Stimulated activated CD4-positive, alpha-beta T cell treated with anti-CD3 and anti-CD28 coated beads, Interleukin-2, amount 100 ng/mL, for 24 hours (primary cell): ENCODE measurements at places on chromosomes 12 and 14.

DNA sequence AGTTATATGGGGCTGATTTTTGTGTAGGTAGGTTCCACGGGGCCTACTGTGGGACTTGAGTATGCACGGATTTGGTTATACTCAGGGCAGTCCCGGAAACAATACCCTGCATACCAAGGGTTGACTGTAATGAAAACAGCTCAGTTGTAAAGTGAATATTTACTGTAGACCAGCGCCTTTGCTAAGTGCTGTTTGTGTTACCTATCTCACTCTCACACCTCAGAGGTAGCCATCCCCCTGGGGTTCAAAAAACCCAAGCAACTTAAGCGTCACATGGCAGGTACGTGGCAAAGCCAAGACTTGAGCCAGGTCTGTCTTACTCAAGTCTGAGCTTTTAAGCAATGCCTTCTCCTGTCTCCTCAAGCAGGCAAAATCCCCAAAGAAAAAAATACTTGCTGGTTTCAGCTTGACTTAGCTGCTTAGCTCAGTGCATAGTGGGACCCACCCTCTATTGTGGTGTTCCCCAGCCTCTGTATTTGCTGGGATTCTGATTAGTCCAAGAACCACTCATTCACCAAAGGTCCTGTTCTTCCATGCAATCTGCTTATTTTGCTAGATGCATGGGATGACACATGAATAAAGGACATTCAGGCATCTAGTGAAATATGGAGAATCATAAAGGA is 34.2 kb upstream of the STRN3 start:
- DNase-seq: no peak

GRCh38 chr14:22002860-22003284 is 329.3 kb upstream of the OR4E1 start:
- peak; percentile 73 for DNase-seq

GRCh38 chr12:3604286-3604685 is 113.3 kb downstream of the PRMT8 start:
- DNase-seq: no peak

GRCh38 chr12:43815416-43815815 is 9.3 kb upstream of the TWF1 start:
- no peak for DNase-seq

DNA sequence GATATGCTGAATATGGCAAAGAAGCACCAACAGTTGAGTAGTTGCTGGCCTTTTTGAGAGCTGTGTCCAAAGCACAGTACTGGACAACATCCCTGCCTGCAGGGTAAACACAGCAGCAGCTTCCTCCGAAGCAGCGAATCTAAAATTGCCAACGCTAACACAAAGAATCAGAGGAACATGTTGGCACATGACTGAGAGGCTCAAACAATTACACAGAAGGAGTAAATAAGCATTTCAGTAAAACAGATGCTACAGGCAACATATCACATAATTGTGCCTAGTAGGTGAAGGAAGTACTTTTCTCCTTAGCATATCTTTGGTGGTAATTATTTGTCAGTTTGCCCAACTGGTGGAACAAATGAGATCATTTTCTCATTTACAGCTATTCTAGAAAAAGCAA is 52.1 kb downstream of the KICS2 start:
- no peak for DNase-seq

GRCh38 chr14:98868866-98869265 is 403.1 kb downstream of the BCL11B start:
- DNase-seq: no peak

DNA sequence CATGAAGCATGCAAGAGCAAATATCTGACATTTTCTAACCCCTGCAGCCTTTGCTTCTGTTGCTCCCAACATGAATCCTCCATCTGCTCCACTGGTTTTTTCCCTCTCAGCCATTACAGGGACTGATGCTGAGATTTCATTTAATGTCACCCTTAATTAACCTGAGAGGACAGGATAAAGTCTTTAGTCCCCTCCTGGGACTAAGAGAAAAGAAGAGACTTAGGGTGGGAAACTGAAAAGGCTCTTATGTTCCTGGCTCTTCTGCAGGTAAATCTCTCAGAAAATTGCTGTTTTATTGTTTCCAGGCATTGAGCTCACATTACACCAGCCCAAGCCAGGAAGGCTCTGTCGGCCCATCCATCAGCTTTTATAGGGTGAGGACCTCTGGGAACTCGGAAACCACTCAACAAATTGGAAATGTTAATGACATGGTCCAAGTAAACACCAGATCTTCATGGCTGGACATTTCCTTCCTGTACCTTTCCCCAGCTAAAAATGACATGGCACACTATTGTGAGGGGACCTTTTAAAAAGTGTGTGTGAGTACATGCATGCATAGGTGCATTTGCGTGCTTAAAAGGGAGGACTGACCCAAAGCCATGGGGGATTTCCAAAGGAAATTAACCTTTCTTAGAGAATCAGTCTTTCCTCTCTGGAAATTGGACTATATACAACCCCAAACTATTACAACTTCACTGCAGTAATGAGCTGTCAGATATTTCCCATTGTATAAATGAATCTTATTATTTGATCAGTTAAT is 408.1 kb upstream of the TMTC1 start:
- DNase-seq: no peak

DNA sequence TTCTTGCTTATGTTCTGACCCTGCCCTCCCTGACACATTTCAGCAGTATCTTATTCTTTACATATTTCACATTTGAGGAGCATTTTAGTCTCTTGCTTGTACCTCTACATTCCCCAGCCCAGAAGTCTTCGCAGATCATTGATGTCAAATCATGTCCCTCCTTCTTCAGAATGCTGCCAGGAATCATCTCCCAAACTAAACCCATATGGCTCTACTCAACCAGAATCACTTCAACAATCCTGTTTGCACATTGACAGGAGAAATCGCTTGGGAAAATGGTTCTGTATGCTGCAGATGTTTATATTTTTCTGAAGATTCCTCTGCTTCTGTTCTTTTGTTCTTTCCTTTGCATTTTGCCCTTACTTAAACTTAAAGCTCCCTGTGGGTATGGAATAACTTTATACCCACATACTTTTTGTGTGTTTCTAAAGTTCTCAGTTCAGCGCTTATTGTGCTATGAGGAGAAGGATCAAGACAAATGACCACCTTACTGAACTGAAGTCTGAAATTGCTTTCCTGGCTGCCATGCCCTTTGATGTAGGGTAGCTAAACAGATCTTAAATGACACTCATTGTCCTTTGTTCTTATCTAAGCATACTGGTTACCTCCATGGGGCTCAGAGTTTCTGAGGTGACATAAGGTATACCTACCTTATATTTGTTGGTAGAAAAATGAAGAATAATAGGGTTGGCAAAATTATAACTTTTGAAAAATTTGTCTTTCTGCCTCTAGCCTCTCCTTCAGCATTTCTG is 134.6 kb downstream of the SLC25A21 start:
- no peak for DNase-seq

- no peak for DNase-seq
These were observed 506 bp downstream of the TMEM132D start for GRCh38 chr12:129903092-129903945.
